ENCODE measurements at places on chromosomes 7 and 10. TPM values are rescaled to one million over a fixed set of nuclear protein-coding genes. Genes with fewer than 3 reads are reported as not detected.

Gene EVX1
- not detected for total RNA-seq

- H3K4me1 ChIP-seq = no peaks in the 10 kb centered on the region
- H3K4me3 ChIP-seq = no peak overlapping the region
- H3K27ac ChIP-seq = no peak overlapping the region
- no peaks in the 10 kb centered on the region for H3K27me3 ChIP-seq
- no peak for DNase-seq
- H3K36me3 ChIP-seq = no peaks in the 10 kb centered on the region
These were observed 45.7 kb downstream of the ATXN7L1 start for GRCh38 chr7:105830405-105831301.

DNA sequence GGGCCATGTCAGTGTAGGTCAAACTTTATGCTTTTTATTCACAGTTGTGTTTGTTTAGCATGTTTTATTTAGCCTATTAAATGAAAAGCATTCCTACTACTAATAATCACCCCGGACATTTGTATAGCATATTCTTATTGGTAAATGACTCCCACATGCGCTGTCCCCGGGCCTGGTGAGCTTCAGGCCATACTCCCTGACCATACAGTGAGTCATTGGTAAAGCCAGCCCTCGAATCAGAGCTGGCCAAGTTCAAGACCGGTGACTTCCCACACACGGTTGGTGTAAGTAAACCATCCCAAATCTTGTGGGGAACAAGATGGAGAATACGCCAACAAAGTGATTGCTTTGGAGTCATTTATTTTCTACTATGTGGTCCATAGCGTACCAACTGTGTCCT, 238.7 kb upstream of the TCF7L2 start:
- H3K27me3 ChIP-seq = no peaks in the 10 kb centered on the region
- no peak overlapping the region for H3K4me3 ChIP-seq
- DNase-seq = no peak

DNA sequence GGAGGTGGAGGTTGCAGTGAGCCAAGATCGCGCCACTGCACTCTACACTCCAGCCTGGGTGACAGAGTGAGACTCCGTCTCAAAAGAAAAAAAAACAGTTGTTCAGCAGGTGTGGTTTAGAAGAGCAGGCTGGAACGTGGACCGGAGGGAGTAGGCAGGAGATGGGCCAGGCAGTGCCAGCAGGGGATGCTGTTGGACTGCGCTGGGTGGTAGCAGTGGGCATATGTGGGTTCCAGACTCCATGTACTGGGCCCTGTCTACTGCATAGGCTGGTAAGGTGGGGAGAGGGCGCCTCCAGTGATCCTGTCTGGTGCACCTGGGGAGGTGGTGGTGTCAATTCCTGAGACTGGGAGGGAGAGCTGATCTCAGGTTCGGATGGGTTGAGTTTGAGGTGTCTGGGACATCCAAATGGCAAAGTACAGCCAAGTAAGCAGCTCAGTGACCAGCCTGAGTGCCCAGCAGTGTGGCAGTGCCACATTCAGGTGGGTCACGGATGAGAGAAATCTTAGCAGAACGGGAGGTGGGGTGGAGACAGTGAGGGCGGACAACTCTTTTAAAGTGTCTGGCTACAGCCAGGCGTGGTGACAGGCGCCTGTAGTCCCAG, 25.9 kb downstream of the SFXN4 start:
- no peak overlapping the region for H3K4me3 ChIP-seq
- no peaks in the 10 kb centered on the region for H3K4me1 ChIP-seq
- H3K27me3 ChIP-seq = no peaks in the 10 kb centered on the region
- no peaks in the 10 kb centered on the region for H3K36me3 ChIP-seq
- H3K27ac ChIP-seq = no peak overlapping the region

DNA sequence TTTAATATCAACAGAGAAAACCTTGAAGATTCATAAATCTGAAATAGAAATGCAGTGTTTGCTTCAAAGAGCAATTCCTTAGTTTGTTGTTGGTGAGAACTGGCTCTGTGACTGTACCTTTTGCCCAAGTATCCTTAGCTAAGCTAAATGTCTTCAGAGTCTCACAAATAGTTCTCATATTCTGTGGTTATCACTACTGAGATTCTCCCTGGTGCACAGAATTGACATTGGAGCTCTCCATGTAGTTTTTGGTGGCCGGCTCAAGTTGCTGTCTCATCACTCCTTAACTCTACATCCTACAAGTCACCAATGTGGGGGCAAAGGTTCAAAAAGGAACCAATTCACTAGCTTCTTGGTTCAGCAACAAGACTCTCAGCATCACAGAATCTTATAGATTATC, 780.3 kb downstream of the LRMDA start:
- H3K36me3 ChIP-seq = no peaks in the 10 kb centered on the region
- H3K4me1 ChIP-seq = no peaks in the 10 kb centered on the region
- no peak overlapping the region for H3K4me3 ChIP-seq
- no peak for DNase-seq
- no peaks in the 10 kb centered on the region for H3K27me3 ChIP-seq

DNA sequence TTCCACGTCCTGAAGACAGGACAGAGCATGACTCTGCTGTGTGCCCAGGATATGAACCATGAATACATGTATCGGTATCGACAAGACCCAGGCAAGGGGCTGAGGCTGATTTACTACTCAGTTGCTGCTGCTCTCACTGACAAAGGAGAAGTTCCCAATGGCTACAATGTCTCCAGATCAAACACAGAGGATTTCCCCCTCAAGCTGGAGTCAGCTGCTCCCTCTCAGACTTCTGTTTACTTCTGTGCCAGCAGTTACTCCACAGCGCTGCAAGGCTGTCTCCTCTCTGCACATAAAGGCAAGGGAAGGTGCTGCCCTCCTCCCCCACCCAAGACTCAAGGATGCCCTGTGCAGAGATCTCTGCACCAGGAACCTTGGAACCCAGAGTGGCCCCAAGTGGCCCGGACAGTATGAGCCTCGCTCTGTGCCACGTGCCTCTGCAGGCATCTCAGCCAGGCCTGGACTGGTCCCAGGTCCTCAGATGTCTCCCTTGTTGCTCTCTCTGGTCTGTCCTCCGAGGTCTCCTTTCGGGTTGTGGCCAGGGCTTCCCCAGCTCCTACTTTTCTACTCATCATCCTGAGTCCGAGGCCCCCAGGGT, 230.3 kb upstream of the PRSS58 start:
- no peaks in the 10 kb centered on the region for H3K36me3 ChIP-seq
- H3K4me1 ChIP-seq = no peaks in the 10 kb centered on the region
- no peak overlapping the region for H3K4me3 ChIP-seq
- H3K27me3 ChIP-seq = no peaks in the 10 kb centered on the region
- no peak for DNase-seq
- no peak overlapping the region for H3K27ac ChIP-seq

GRCh38 chr10:104630731-104631130, 10.4 kb upstream of the SORCS3 start:
- H3K27ac ChIP-seq = no peak overlapping the region
- no peaks in the 10 kb centered on the region for H3K36me3 ChIP-seq

DNA sequence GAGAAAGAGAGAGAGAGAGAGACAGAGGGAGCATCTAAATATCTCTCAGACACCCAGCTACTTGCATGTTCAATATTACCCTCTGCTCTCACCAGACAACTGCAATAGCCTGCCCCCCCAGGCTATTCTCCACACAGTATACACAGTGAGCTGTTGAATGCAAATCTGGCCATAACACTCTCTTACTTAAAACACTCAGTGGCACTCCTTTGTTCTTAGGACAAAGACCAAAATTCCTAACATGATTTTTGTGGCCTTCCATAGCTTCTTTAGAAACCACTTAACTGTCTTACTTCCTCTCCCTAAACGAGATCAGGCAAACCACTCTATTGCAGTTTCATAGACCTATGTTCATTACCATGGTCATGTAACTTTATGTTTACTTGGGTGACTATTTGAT, 903.6 kb upstream of the AUTS2 start:
- no peak overlapping the region for H3K4me3 ChIP-seq
- H3K27me3 ChIP-seq = no peaks in the 10 kb centered on the region
- H3K36me3 ChIP-seq = no peaks in the 10 kb centered on the region
- H3K4me1 ChIP-seq = no peaks in the 10 kb centered on the region
